ENCODE measurements at places on chromosomes 16 and 17. TPM values are rescaled to one million over a fixed set of nuclear protein-coding genes. Genes with fewer than 3 reads are reported as not detected.

DNA sequence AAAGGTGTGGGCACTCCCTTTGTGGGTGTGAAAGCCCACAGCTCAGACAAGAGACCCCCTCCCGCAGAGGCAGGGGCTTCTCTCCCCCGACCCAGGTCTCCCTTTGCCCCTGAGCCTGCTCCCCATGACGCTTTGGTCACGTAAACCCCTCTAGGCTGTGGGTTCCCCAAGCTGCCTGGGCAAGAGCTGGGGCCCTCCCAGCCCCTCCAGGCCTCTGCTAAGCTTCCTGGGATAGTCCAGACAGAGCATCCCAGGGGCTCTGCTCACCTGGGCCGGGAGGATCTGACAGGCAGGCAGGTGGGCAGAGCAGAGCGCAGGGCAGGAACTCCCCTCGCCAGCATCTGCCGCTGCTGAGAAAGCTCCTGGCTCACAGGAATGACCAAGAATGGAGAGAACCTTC is 177.3 kb downstream of the BANP start:
- DNase-seq, result no peak

DNA sequence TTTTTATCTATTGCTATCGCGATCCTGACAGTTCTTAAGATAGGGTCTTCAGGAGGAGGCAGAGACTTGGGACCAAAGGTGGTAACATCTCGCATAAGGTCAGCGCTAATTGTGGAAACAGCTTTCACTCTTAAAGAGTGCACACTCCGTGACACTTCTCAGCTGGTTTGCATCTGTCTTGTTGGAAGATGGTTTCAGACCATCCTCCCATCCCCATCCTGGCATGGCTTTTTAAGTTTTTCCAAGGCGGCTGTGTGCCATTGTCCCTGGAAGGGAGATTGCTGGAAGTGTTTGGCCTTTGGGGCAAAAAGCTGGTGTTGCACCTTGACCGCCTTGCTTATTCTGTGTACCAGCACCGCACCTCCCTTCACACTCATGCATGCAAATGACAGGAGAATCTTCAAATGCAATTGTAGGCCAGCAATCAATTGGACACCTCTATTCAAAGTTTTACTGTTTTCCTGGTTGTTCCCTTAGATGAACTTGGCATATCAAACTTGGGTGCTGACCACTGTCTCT is 1.5 kb downstream of the SOCS7 start:
- no peak for DNase-seq

DNA sequence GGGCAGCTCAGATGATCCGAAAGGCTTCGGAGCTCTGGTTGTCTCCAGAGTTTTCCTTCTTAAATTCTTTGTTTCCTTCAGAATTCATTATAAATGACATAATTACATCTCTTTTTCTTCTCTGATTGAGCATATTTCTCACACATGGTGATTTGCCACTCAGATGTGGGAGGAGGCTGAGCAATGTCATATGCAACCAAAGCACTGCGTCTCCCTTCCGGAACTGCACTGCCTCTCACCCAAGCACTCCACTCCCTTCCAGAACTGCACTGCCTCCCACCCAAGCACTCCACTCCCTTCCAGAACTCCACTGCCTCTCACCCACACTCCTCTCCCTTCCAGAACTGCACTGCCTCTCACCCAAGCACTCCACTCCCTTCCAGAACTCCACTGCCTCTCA is 131.5 kb downstream of the SALL1 start:
- no peak for DNase-seq

TBC1D3E gene
- total RNA-seq, result not detected

- no peak for DNase-seq
Measured at GRCh38 chr17:41750862-41751261, 16.4 kb upstream of the HAP1 start.

HSF5 gene
- not detected for total RNA-seq

GRCh38 chr16:89031715-89032659 is 55.0 kb upstream of the CBFA2T3 start:
- DNase-seq, result no peak
